ENCODE measurements at places on chromosomes 16 and 17.

DNA sequence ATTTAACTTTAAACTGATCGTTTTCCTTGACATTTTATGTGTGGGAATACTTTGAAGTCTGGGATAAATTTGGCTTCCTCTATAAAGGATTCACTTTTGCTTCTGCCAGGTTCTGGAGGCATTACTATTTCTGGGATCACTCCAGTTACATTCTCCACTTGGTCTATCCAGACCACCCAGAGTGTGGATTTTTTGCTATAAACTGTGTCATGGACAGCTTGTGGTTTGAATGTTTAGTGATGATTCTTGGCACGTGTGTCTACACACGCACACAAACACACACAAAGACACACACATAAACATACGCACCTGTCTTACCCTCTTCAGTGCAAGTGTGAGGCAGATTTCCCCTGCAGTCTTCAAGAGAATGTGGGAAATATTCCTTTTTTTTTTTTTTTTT is 27.4 kb upstream of the MSI2 start:
- no peaks in the 10 kb centered on the region for H3K36me3 ChIP-seq
- H3K4me1 ChIP-seq = no peaks in the 10 kb centered on the region
- H3K4me3 ChIP-seq = no peak overlapping the region
- peaks cover 42% of the 10 kb centered on the region for H3K27me3 ChIP-seq

DNA sequence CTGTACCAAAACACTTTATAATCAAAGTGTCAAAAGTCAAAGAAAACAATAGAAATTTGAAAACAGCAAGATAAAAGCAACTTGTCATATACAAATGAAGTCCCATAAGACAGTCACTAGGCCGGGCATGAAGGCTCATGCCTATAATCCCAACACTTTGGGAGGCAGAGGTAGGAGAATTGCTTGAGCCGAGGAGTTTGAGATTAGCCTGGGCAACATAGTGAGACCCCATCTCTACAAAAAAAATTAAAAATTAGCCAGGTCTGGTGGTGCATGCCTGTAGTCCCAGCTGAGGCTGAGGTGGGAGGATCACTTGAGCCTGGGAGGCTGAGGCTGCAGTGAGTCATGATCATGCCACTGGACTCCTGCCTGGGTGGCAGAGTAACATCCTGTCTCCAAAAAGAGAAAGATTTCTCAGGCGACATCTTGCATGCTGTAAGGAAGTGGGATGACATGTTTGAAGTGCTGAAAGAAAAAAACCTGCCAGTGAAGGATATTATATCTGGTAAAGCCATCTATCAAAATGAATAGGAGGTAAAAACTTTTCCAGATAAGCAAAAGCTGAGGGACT is 98.7 kb upstream of the NACA2 start:
- H3K4me1 ChIP-seq = no peaks in the 10 kb centered on the region
- no peaks in the 10 kb centered on the region for H3K27me3 ChIP-seq
- no peak overlapping the region for H3K4me3 ChIP-seq
- DNase-seq = no peak
- H3K36me3 ChIP-seq = peaks cover 50% of the 10 kb centered on the region
- no peak overlapping the region for H3K27ac ChIP-seq

DNA sequence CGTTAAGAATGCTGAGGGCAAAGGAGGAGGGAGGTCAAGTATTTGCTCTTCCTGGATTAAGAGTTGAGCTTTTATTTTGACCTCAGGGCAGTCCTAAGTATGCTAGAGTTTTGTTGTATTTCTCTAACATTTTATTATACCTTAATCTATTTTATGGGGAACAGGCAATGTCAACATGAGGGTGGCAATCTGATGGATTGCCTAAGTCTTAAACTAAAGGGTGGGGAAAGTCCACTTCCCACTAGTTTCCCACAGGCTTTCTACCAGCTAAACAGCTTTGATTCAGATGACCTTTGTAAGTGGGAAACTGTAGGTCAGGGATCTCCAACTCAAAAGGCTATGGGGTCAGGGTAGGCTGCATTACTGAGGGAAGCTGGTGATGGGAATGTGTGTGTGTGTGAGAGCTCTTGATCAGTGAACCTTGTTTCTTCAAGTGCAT is 24.9 kb downstream of the HSD17B2 start:
- no peak overlapping the region for H3K27ac ChIP-seq
- DNase-seq = no peak

DNA sequence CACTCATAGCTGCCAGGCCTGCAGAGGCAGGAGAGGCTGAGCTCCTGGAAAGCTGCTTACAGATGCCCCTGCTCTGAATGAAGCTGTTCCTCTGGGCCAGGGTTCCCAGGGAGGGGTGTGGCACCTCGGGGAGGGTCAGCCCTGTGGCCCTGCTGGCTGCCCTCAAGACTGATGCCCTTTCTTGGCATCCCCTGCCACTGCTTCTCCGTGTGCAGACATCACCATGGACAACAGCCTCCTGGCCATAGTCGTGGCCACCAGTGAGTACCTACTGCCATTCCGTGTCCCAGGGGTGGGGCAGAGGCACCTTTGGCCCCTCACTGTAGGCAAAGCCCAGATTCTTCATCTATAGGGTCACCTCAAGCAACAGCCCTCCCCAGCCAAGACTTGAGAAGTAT is 8.9 kb downstream of the MRPL27 start:
- no peaks in the 10 kb centered on the region for H3K27me3 ChIP-seq
- peaks cover 28% of the 10 kb centered on the region for H3K36me3 ChIP-seq
- H3K4me1 ChIP-seq = peaks cover 28% of the 10 kb centered on the region
- DNase-seq = no peak
- H3K27ac ChIP-seq = no peak overlapping the region

- H3K4me1 ChIP-seq = peaks cover 29% of the 10 kb centered on the region
- DNase-seq = peak; percentile 78
- no peak overlapping the region for H3K27ac ChIP-seq
- peaks cover 57% of the 10 kb centered on the region for H3K27me3 ChIP-seq
- H3K36me3 ChIP-seq = no peaks in the 10 kb centered on the region
Measured at GRCh38 chr16:56193951-56194726, 2.9 kb downstream of the GNAO1 start.

GRCh38 chr16:24018485-24018884 is 182.7 kb downstream of the PRKCB start:
- peaks cover 14% of the 10 kb centered on the region for H3K36me3 ChIP-seq
- no peak overlapping the region for H3K4me3 ChIP-seq
- H3K4me1 ChIP-seq = peaks cover 36% of the 10 kb centered on the region
- no peak for DNase-seq
- H3K27me3 ChIP-seq = no peaks in the 10 kb centered on the region
- no peak overlapping the region for H3K27ac ChIP-seq

GRCh38 chr16:64950731-64951130 is 171.1 kb downstream of the CDH11 start:
- H3K27ac ChIP-seq = no peak overlapping the region
- no peak overlapping the region for H3K4me3 ChIP-seq
- DNase-seq = no peak
- H3K36me3 ChIP-seq = no peaks in the 10 kb centered on the region
- no peaks in the 10 kb centered on the region for H3K27me3 ChIP-seq

- no peak for DNase-seq
- no peak overlapping the region for H3K27ac ChIP-seq
- no peaks in the 10 kb centered on the region for H3K4me1 ChIP-seq
- no peak overlapping the region for H3K4me3 ChIP-seq
- H3K27me3 ChIP-seq = no peaks in the 10 kb centered on the region
- H3K36me3 ChIP-seq = peaks cover 2% of the 10 kb centered on the region
Measured at GRCh38 chr16:88491560-88492310, 38.7 kb downstream of the ZFPM1 start.

GRCh38 chr17:64982139-64982915 is 63.0 kb upstream of the LRRC37A3 start:
- H3K27ac ChIP-seq = no peak overlapping the region
- no peak for DNase-seq
- no peaks in the 10 kb centered on the region for H3K27me3 ChIP-seq
- H3K36me3 ChIP-seq = peaks cover 6% of the 10 kb centered on the region
- no peak overlapping the region for H3K4me3 ChIP-seq
- H3K4me1 ChIP-seq = peaks cover 44% of the 10 kb centered on the region

DNA sequence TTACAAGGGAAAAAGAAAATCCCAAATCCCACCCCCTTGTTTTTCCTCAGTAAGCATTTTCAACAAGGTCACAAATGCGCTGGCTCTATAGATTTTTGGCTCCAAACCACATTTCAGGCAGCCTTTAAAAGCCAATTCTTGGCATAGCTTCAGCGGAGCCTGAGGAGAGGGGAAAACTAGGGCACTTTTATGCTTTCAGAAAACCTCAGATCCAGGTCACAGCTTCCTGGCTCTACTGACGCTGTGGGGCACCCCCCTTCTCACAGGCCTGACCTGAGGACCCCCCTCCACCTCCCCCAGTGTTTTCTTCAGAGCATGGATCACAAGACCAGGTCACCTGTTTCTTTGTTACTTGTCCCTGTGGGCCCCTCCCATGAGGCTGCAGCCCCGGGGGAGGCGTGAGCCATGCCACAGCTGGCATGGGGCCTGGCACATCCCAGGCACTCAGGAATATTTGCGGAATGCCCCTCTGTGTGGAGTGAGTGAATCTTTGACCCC is 30.1 kb upstream of the MTSS2 start:
- no peak overlapping the region for H3K27ac ChIP-seq
- H3K27me3 ChIP-seq = no peaks in the 10 kb centered on the region
- H3K4me1 ChIP-seq = peaks cover under 1% of the 10 kb centered on the region
- DNase-seq = no peak
- H3K36me3 ChIP-seq = peaks cover 11% of the 10 kb centered on the region
- H3K4me3 ChIP-seq = no peak overlapping the region

GRCh38 chr16:30715750-30716445 is 16.9 kb downstream of the SRCAP start:
- H3K27me3 ChIP-seq = no peaks in the 10 kb centered on the region
- peak overlapping the region; percentile 91 for H3K27ac ChIP-seq
- H3K4me1 ChIP-seq = peaks cover 38% of the 10 kb centered on the region

- no peaks in the 10 kb centered on the region for H3K27me3 ChIP-seq
- H3K27ac ChIP-seq = peak overlapping the region; percentile 81
- no peaks in the 10 kb centered on the region for H3K4me1 ChIP-seq
- DNase-seq = no peak
- peaks cover 38% of the 10 kb centered on the region for H3K36me3 ChIP-seq
- H3K4me3 ChIP-seq = no peak overlapping the region
Measured at GRCh38 chr17:77501751-77502625, 361.2 kb downstream of the SEC14L1 start.

- no peaks in the 10 kb centered on the region for H3K27me3 ChIP-seq
- no peaks in the 10 kb centered on the region for H3K4me1 ChIP-seq
- H3K4me3 ChIP-seq = no peak overlapping the region
- DNase-seq = no peak
Measured at GRCh38 chr17:31357839-31358394, 33.6 kb upstream of the RAB11FIP4 start.

DNA sequence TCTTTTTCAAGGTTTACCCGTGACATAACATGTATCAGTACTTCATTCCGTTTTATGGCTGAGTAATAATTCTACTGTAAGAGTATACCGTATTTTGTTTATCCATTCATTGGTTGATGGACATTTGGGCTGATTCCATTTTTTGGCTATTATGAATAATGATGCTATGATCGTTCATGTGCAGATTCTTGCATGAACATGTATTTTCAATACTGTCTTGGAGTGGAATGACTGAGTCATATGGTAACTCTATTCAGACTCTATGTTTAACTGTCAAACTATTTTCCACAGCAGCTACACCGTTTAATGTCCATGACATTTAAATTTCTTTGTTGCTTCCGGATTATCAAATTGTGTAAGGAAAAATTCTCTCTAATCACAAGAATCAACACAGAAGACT is 17.9 kb downstream of the BFAR start:
- peaks cover 63% of the 10 kb centered on the region for H3K36me3 ChIP-seq
- H3K27ac ChIP-seq = no peak overlapping the region
- H3K27me3 ChIP-seq = no peaks in the 10 kb centered on the region
- no peak for DNase-seq
- no peak overlapping the region for H3K4me3 ChIP-seq

GRCh38 chr16:69861292-69862030 is 89.7 kb upstream of the CLEC18A start:
- H3K36me3 ChIP-seq = peaks cover 8% of the 10 kb centered on the region
- no peak overlapping the region for H3K27ac ChIP-seq
- no peak for DNase-seq

DNA sequence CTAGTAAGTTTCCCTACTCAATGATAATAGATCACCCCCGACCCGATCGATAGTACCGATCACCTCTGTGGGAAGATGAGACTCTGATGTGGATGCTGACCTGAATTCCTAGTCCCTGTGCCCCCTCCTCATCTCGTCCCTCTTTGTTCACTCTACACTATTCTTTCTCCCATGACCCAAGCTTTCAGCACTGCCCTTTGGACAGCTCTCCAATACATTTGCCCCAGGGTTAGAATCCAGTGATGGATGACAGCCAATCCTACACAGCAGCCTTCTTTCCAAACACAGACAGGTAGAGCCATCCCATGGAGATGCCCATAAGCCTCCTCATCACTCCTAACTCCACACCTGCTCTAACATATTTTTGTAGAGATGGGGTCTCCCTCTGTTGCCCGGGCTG is 141.1 kb downstream of the GSG1L start:
- no peak for DNase-seq
- no peaks in the 10 kb centered on the region for H3K36me3 ChIP-seq
- no peak overlapping the region for H3K4me3 ChIP-seq
- peaks cover 10% of the 10 kb centered on the region for H3K4me1 ChIP-seq

DNA sequence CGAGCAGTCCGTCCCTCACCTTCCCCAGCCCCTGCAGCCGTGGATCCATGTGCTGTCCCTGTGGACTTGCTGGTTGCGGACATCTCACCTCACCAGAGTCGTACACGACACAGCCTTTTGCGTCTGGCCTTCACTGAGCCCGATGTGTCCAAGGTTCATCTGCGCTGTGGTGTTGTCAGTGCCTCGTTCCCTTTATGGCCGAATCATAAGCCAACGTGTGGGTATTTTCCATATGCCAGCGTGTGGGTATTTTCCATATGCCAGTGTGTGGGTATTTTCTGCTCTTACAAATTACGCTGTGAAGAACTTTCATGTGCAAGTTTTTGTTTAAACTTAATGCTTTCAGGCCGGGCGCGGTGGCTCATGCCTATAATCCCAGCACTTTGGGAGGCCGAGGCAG is 31.6 kb downstream of the TBCD start:
- H3K4me1 ChIP-seq = peaks cover 19% of the 10 kb centered on the region
- H3K27me3 ChIP-seq = no peaks in the 10 kb centered on the region
- no peak overlapping the region for H3K27ac ChIP-seq
- no peak for DNase-seq
- H3K36me3 ChIP-seq = peaks cover 7% of the 10 kb centered on the region

- no peaks in the 10 kb centered on the region for H3K27me3 ChIP-seq
- H3K4me1 ChIP-seq = no peaks in the 10 kb centered on the region
- no peak overlapping the region for H3K27ac ChIP-seq
- H3K36me3 ChIP-seq = no peaks in the 10 kb centered on the region
Measured at GRCh38 chr16:83365166-83365565, 442.6 kb upstream of the HSBP1 start.

- peaks cover 36% of the 10 kb centered on the region for H3K27me3 ChIP-seq
- peaks cover 18% of the 10 kb centered on the region for H3K4me1 ChIP-seq
- DNase-seq = no peak
- no peak overlapping the region for H3K4me3 ChIP-seq
- H3K27ac ChIP-seq = no peak overlapping the region
- no peaks in the 10 kb centered on the region for H3K36me3 ChIP-seq
Measured at GRCh38 chr16:68446681-68447652, 1.3 kb downstream of the SMPD3 start.

DNA sequence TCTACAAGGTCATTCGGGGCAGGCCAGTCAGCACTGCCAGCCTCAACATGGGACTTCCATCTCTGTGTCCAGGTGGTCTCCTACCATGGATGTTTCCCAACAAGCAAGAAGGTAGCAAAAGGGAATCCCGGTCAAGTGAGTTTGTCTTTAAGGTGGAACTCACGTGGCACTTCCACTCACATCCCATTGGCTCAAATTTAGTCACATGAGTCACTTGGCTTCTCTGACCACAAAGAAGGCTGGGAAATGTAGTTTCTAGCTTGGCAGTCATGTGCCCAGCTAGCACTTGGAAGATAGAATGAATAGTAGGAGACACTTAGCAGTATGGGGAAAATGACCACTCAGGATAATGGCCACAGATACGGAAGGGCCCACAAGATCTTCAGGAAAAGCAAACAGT is 106.6 kb downstream of the AIPL1 start:
- no peak for DNase-seq
- H3K36me3 ChIP-seq = no peaks in the 10 kb centered on the region
- no peak overlapping the region for H3K27ac ChIP-seq
- H3K4me3 ChIP-seq = no peak overlapping the region
- peaks cover 16% of the 10 kb centered on the region for H3K27me3 ChIP-seq
